Left cardiac atrium (tissue), 4 donors: ENCODE measurements at places on chromosomes 1 and 21. TPM values are rescaled to one million over a fixed set of nuclear protein-coding genes. Genes with fewer than 3 reads are reported as not detected.

DNA sequence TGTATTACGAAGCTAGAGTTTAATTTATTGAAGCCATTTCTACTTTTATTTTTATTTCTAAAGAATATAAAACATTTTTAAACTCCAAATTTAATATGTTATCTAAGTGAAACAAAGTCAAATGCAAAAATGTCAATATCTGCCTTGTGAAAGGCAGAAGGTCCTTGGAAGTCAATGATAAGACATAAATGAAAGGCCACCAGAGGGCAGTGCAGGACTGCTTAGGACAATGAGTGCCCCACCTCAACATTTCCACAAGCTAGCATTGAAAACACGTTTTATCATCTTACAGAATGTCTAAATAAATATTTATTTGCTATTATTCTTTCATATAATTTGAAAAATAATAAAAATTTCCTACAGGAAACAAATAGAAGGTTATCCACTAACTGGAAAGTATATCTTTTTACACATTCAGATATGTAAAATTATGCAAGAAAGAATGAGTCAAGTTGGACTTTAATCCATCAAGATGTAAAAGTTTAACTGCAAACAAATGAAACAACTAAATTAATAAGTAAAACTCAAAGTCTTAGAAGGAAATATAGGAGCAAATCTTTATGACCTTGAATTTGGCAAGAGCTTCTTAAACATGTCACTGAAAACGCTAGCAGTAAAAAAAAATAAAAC is 140.1 kb upstream of the FMN2 start:
- peak; percentile 71 for DNase-seq

GRCh38 chr1:228918335-228918734 is 183.1 kb downstream of the RHOU start:
- peak; percentile 57 for DNase-seq

DNA sequence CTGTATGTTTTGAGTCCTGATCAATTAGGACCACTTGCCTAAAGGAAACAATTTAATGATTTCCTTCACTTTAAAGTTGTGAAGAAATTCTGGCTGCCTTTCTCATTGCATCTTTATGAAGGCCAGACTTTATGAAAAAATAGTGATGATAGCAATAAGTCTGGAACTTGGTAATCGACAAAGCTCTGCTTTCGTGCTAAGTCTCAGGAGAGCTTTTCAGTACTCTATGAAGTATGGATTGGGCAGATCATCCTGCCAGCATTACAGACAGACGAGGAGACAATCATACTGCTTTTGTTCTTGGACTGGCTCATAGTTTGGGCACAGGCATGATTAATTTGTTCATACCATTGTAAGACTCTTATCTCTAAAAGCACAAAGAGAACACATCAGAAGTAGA is 45.5 kb upstream of the KCNJ15 start:
- no peak for DNase-seq

DNA sequence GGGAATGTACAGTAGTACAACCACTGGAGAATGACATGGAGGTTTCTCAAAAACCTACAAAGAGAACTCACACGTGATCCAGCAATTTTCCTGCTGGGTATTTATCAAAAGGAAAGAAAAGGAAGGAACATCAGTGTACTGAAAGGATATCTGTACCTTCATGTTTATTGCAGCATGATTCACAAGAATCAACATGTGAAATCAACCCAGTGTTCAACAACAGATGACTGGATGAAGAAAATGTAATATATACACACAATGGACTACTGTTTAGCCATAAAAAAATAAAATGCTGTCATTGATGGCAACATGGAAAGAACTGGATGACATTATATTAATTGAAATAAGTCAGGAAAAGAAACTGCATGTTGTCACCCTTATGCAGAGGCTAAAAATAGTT is 19.0 kb upstream of the CYP4A11 start:
- no peak for DNase-seq

GRCh38 chr1:227758366-227758765 is 23.1 kb downstream of the SNAP47 start:
- DNase-seq = no peak

DNA sequence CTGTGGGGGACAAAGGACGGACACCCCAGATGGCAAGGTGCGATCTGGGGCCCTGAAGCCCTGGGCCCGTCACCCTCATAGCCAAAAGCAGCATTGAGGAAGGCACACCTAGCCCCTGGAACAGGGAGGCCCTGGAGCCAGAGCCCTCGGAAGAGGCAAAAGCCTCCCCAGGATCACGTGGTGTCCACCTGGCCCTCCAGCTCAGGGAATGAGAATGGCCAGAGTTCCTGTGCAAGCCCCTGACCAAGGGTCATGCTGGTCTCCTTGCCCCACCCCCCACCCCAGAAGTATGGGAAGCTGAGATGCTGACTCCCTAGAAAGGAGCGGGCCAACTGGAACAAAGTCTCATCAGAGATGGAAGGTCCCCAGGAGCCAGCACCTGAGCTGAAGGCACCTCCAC is 1.0 kb upstream of the PDZK1IP1 start:
- no peak for DNase-seq

- DNase-seq = no peak
These were observed 67.0 kb downstream of the BACH1 start for GRCh38 chr21:29365661-29366265.

DNA sequence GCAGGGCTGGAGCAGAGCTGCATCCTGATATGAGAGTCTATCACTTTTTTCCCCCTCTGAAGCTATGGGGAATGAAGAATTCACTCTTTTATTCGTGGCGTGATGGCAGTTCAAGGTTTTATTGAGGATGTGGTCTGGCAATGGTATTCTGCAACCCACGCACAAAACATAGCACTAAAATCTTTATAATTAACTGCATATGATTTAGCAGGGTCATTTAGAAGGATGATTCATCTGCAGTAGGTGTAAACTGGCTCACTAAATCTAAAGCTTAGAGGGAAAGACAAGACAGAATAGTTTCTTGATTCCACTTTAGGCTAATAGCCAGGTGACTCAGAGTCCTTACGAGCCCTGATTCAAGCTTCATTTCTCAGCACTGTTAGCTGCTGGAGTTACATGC is 25.0 kb upstream of the CHRM3 start:
- DNase-seq = no peak

- DNase-seq = no peak
These were observed 172.2 kb upstream of the ETV3 start for GRCh38 chr1:157310401-157310800.

Gene PROK1
- total RNA-seq = 0.18 TPM

Gene TLR5
- 6.5 TPM for total RNA-seq

Gene TFAP2E
- total RNA-seq = 0.32 TPM

Gene CACNA1S
- total RNA-seq = not detected
